ENCODE measurements at places on chromosomes 11 and 22. TPM values are rescaled to one million over a fixed set of nuclear protein-coding genes. Genes with fewer than 3 reads are reported as not detected.

MRPL11 gene
- 18.8 TPM for total RNA-seq

PGA3 gene
- total RNA-seq, result 0.89 TPM

LMO2 gene
- 15.2 TPM for total RNA-seq

OSBP2 gene
- total RNA-seq, result 15.4 TPM

EPS8L2 gene
- 35.6 TPM for total RNA-seq

A4GALT gene
- total RNA-seq, result 6.0 TPM

PTS gene
- 28.9 TPM for total RNA-seq

TPST2 gene
- 12.9 TPM for total RNA-seq

HEPN1 gene
- total RNA-seq, result not detected

CSNK2A3 gene
- total RNA-seq, result 1.6 TPM
